Spinal cord (tissue), 10 donors: ENCODE measurements at places on chromosomes 13 and 19.

DNA sequence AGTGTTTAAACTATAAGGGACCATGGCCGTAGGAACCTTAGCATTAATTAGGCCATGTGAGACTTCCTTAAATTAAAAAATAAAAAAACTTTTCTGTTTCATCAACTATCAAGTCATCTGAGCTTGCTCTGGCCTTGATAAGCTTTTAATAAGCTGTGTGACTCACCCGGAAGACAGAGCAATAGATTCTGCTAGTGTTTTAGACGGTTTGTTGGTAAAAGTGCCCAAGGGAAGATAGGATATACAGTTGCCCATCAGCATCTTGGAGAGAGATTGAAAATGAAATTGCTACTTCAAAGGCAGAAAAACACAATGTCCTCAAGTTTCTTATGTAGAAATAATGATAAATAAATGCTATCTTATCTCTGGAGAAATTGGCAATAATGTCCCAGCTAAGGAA is 31.2 kb upstream of the RCBTB2 start:
- DNase-seq, result no peak

DNA sequence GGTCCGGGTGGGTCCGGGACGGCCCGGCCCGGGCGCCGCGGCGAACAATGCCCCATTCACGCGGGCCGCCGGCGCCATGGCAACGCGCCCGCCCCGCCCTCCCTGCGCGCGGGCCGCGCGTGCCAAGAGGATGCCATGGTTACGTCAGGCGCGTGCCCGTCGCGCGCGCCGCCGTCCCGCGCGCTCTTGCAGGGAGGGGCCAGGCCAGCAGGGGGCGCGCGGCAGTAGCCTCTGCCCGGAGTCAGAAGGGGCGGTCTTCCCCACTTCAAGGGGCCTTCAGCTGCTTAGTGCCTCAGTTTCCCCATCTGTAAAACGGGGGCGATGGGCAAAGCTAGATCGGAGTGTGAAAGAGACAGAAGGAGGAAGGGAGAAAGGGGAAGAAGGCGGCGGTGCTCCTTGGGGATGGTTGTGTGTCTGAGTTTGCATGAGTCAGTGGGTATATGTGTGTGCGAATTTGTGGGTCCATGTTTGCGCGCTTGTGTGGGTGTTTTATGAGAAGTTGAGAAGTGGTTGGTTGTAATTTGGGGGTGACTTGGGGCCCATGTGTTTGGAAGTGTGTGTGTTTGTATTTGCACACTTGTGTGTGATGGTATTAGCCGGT is 11.6 kb upstream of the NFIX start:
- DNase-seq, result peak; percentile 88

DNA sequence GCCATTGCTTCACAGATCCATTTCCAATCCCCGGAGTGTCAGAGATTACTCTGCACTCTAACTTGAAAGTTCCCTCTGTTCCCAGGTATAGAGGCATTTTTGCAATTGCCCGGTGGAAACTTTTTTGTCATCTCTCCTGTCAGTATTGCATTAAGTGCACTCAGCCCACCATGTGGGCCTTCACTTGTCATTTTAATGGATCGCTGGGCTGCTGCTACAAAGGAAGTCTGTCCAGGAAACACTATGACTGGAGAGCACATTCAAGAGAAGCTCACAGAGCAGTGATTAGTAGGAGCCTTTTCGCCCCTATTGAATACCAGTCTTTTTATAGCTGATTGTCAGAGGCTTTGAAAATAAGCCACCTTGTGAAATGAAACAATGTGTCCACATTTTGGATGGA is 180.9 kb downstream of the B3GLCT start:
- no peak for DNase-seq

- no peak for DNase-seq
Measured at GRCh38 chr13:80305737-80306136, 35.2 kb downstream of the SPRY2 start.

GRCh38 chr13:109427695-109428094 is 358.7 kb downstream of the IRS2 start:
- DNase-seq, result no peak

DNA sequence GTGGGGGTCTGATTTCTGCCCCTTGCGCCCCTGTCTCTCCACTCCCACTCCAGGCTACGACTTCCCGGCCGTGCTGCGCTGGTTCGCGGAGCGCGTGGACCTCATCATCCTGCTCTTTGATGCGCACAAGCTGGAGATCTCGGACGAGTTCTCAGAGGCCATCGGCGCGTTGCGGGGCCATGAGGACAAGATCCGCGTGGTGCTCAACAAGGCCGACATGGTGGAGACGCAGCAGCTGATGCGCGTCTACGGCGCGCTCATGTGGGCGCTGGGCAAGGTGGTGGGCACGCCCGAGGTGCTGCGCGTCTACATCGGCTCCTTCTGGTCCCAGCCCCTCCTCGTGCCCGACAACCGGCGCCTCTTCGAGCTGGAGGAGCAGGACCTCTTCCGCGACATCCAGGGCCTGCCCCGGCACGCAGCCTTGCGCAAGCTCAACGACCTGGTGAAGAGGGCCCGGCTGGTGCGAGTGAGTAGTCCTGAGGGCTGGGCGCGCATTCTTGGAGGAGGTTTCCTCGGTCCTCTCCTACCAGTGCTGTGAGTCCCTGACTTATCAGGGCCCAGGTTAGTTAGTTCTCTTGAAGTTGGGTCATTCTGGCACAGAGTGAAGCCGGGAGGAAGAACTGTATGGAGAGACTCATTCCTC is 12.7 kb downstream of the EHD2 start:
- no peak for DNase-seq

DNA sequence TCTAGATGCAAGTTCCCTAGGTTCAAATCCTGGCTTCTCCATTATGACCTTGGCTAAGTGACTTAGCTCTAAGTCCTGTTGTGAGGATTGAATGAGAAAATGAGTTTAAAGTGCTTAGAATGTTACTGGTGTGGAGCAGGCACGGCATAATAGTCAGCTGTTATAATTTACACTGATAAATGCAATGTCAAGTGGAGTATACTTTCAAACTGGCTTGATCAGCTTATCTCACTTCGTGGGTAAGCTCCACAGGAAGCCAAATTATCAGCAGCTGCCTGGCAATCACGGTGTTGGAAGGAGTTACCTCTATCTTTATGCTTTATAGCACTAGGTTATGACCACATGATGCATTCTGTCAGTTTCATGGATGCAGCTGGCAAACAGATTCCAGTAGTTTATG is 272.8 kb downstream of the OLFM4 start:
- DNase-seq, result no peak

DNA sequence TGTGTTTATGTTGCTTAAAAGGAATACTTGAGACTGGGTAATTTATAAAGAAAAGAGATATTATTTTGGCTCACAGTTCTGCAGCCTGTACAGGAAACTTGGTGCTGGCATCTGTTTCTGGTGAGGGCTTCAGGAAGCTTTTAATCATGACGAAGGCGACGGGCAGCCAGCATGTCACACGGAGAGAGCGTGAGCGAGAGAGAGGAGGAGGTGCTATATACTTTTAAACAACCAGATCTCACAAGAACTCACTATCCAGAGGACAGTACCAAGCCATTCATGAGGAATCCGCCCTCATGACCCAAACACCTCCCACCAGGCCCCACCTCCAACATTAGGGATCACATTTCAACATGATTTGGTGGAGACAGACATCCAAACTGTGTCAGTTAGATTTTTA is 163.4 kb upstream of the TSC22D1 start:
- no peak for DNase-seq

GRCh38 chr13:113508521-113509254 is 18.2 kb upstream of the DCUN1D2 start:
- no peak for DNase-seq

DNA sequence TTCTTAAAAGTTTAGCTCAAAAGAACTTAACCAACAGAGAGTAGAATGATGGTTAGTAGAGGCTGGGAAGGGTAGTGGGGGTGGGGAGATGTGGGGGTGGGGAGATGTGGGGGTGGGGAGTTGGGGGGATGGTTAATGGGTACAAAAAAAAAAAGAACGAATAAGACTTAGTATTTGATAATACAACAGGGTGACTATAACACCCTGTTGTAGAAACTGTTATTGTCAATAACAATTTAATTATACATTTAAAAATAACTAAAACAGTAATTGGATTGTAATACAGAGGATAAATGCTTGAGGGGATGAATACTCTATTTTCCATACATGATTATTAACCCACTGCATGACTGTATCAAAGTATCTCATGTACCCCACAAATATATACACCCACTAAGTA is 91.1 kb downstream of the ZC3H13 start:
- DNase-seq, result no peak

GRCh38 chr19:55316646-55317045 is 8.5 kb downstream of the TMEM150B start:
- DNase-seq, result no peak

DNA sequence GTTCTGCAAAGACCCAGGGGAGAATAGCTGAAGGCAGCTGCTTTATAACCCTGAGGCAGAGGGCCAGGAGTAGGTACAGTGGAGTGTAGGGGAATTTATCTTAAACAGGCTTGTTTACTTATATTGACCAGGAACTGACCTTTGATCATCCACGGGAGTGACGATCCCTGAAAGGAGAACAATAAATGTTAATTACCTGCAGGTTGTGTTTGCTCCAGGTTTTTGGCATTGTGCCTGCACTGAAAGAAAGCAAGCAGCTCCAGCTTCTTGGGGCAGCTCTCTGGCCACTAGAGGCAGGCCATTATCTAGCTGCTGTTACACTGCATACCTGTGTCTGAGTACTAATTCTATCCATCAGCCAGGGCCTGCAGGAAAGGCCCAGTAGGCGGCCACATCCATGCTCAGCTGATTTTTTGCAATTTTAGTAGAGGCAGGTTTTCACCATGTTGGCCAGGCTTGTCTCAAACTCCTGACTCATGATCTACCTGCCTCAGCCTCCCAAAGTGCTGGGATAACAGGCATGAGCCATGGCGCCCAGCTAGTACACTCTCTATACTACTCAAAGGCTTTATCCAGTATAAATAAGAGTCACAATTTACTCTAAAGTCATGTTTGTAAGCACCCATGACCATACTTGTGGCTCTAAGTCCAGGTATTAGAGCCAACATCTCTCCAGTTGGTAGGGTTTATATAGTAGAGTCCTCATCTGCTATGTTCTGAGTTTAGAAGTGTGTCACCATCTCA is 8.5 kb upstream of the ZNF91 start:
- no peak for DNase-seq

- DNase-seq, result peak; percentile 84
Measured at GRCh38 chr13:80055847-80056246, 285.1 kb downstream of the SPRY2 start.

GRCh38 chr19:1626417-1627010 is 21.3 kb upstream of the UQCR11 start:
- no peak for DNase-seq

DNA sequence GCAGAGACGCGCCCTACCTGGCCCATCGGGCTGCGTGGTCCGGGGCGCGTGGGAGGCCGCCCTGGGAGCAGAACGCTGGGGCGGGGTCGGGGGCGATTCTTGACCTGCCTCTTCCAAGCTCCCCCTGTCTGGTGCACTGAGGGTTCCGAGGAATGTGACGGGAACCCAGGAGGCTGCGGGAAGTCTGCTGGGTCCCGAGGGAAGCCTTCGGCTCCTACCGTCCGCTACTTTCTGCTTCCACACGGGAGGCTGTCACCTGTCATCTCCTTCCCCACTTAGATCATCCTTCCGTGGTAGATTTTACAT is 781 bp upstream of the SPRYD7 start:
- no peak for DNase-seq

- DNase-seq, result peak; percentile 95
Measured at GRCh38 chr13:93343097-93343496, 116.5 kb downstream of the GPC6 start.

GRCh38 chr13:111142472-111142871 is 27.4 kb downstream of the ARHGEF7 start:
- DNase-seq, result no peak

DNA sequence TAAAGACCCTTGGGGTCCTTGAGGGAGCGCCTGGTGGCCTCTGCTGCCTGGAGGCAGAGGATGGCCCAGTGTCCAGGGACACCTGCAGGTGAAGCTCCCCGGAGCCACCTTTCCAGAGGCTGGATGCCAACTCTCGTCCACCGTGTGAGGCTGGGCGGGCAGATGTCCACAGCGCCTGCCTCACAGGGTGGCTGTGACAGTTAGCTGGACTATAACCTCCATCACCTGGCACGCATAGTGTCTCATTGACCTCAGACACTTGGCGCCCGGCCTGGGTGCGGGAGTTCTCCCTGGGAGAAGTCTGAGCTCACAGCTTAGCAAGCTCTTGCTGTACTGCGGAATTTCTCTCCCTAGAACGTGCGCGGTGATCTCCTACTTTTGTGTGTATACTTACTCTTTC is 9.8 kb downstream of the BICRA start:
- DNase-seq, result no peak

- DNase-seq, result peak; percentile 83
Measured at GRCh38 chr19:14248578-14249011, 42.6 kb upstream of the ADGRL1 start.

DNA sequence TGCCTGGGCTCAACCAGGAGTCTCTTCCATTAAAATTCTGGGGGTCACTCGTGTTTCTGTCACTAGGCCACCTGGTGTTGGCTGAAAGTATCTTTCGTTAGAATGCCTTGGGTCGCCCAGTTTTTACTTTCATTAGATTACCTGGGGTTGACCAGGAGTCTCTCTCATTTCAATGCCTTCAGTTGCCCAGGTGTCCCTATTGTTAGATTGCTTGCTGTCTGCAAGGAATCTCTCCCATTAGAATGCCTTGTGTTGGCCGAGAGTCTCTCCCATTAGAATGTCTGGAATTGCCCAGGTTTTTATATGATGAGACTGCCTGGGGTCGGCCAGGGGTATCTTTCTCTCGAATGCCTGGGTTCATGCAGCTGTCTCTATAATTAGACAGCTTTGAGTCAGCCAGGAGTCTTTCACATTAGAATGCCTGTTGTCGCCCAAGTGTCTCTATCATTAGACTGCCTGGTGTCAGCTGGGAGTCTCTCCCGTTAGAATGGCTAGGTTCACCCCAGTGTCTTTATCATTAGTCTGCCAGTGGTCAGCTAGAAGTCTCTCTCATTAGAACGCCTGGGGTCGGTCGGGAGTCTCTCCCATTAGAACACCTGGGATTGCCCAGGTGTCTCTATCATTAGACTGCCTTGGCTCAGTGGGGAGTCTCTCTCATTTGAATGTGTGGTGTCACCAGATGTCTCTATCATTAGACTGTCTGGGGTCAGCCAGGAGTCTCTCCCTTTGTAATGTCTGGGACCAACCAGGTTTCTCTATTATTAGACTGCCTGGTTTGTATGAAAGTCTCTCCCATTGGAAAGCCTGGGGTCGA is 1446.8 kb downstream of the UQCRFS1 start:
- DNase-seq, result no peak

DNA sequence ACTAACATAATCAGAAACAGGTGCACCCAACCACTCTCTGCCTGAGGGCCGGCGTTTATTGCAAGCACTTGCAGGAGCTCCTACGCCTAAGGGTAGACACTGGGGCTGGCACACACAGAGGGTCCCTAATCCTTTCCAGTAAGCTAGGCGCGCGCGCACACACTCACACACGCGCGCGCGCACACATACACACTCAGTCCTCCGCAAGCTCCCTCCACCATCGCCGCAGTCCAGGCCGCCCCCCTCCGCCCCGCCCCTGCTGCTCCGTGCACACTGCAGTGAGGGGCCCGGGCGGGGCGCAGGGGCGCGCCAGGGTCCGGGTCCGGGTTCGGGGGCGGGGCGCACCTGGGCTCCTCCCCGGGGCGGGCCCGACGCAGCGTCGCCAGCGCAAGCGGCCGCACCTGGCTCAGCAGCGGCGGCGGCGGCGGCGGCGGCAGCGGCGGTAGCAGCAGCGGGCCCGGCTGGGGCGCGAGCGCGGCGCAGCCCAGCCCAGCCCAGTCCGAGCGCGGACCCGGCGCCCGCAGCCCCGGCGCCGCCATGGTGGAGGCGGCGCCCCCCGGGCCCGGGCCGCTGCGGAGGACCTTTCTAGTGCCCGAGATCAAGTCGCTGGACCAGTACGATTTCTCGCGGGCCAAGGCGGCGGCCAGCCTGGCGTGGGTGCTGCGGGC is at the start of gene CAMSAP3:
Gene CAMSAP3, plus strand, starts transcription at position 398 of the 668 bp plus-strand sequence. Its CDS starts 140 bp downstream, at position 538.
- peak; percentile 33 for DNase-seq

- no peak for DNase-seq
Measured at GRCh38 chr13:55000043-55000442, 1971.4 kb downstream of the OLFM4 start.
